ENCODE measurements at places on chromosomes 12 and 14.

DNA sequence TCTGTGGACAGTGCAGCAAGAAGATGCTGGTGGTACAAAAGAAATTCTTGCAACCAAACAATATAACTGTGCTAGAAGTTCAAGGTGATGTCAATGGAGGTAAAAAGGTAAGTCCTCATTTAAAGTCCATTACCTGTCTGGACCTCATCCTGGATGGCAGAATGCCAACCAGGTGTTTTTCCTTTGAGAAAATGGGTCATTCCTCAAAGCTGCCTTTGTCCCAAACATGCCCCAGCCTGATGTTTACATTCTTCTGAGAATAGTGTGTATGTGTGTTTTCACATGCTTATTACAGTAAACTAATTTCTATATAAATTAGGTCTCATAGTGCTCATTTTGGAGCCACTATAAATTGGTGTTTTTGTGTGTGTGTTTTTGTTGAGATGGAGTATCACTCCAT lies 24.9 kb downstream of the ACTR6 start:
- no peak for DNase-seq

- DNase-seq: peak; percentile 29
Observed at GRCh38 chr12:96211988-96212387, 17.8 kb downstream of the ELK3 start.

GRCh38 chr14:99892406-99892805 lies 99.2 kb downstream of the EML1 start:
- no peak for DNase-seq

GRCh38 chr14:76550534-76550933 lies 174.6 kb downstream of the ESRRB start:
- DNase-seq: no peak

- no peak for DNase-seq
Observed at GRCh38 chr14:37932008-37932407, 275.7 kb upstream of the SSTR1 start.

GRCh38 chr14:61479746-61480502 lies 158.5 kb downstream of the PRKCH start:
- DNase-seq: no peak

DNA sequence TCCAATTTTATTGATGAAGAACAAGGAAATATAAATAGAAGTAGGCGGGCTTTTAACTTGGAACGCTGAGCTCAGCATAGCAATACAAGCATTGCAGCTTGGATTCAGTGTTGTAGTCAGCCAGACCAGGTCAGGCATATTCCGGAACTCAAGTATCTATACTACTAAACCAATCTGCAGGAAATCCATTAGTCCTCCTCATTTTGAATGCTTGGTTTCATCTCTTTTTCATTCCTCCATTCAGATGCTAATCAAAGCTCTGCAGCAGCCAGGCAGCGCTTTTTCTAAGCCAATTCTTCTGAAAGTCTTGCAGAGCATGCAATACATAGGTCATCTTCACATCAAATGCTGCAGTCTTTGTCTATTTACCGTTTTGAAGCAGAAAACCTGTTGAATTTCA lies 49.0 kb downstream of the KIF21A start:
- no peak for DNase-seq

GRCh38 chr12:121297435-121297991 lies 1.0 kb upstream of the CAMKK2 start:
- DNase-seq: peak; percentile 7

- DNase-seq: no peak
Observed at GRCh38 chr14:74765721-74766120, 2.6 kb downstream of the YLPM1 start.

DNA sequence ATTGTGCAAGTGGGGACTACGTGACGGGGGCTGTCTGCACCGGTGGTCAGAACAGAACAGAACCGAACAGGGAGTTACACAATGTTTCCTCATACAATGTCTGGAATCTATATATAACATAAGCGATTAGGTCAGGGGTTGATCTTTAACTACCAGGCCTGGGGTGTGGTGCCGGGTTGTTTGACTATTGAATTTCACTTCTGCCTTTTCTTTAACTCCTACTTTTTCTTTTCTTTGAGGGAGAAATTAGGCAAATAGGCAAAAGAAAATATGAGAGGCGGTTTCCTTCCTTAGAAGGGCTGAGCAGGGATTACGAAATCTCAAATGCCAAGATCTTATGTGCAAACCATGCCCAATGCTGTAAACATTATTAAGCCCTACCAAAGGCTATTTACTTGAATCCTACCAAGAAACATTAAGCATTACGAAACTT lies 140.3 kb downstream of the SLC38A6 start:
- no peak for DNase-seq

DNA sequence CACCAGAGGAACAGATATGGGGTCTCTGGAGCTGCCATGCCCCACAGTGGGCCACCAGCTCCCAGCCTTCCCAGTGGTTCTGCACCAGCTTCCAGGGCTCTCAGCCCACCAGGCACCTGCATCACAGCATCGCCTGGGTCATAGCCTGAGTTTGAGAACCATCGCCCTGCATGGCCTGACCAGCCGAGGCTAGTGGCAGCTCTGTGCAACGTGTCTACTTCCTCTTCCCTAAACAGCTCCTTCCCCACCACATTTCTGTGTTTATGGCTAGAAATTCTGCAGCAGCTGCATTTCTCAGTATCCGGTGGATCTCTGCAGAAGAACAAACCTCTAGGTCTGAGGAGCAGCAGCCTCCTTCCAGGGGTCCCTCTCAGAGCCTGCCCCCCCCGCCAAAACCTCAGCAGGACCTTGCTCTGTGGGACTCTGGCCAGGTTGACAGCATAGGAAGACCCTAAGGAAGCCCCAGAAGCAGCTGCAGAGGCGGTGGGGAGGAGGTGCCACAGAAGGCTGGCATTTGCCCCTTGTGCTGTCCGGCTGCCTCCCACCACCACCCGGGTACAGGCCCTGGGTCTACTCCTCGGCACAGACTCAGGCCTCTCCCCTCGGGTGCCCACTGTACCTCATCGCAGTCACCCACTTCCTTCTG lies 47.7 kb downstream of the PSMA6 start:
- DNase-seq: no peak

DNA sequence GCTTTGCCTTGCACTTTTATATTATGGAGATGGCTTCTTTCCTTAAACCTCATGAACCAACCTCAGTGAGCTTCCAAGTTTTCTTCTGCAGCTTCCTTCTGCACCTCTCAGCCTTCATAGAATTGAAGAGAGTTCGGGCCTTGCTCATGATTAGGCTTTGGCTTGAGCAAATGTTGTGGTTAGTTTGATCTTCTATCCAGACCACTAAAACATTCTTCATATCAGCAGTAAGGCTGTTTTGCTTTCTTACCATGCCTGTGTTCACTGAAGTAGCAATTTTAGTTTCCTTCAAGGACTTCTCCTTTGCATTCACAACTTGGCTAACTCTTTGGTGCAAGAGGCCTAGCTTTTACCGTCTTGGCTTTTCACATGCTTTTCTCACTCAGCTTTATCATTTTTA lies 125.4 kb downstream of the SNAPC1 start:
- no peak for DNase-seq

DNA sequence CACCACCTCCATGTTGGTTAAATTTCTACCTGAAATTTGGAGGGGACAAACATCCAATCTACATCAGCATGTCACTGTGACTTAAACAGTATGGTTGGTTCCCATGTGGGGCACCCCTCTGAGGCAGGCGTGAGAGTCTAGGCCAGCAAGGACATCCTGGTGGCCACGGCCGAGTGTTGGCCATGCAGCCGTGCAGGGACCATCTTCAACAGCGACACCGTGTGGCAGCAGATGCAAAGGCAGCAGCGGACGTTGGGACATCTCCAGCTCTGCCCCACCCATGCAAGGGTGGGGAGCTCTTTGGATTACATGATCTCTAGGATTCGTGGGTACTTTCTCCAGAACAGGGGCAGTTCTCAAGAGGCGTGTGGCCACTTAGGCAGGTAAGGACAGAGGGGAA lies 49.8 kb downstream of the NOC4L start:
- no peak for DNase-seq

DNA sequence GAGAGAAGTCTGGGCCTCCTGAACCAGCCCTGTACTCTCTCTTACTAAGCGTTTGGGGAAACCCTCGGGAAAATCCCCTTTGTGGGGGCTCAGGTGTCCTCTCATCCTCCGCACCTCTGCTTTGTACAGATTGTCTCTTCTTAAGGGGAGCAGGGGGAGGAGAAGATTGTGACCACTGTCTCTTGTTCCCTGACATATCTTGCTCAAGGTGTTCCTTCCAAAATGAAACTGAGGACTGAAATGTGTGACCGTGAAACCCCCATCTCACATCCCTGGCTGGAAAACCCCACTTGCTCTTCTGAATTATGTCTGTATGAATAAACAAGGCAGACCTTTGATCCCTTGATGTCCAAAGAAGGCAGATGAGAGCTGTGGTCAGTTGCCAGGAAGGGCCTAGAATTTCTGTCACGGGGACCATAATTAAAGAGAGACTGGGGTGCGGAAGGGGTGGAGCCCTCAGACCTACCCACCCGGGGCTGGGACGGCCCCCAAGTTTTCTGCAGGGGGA lies 369.8 kb downstream of the AACS start:
- no peak for DNase-seq

DNA sequence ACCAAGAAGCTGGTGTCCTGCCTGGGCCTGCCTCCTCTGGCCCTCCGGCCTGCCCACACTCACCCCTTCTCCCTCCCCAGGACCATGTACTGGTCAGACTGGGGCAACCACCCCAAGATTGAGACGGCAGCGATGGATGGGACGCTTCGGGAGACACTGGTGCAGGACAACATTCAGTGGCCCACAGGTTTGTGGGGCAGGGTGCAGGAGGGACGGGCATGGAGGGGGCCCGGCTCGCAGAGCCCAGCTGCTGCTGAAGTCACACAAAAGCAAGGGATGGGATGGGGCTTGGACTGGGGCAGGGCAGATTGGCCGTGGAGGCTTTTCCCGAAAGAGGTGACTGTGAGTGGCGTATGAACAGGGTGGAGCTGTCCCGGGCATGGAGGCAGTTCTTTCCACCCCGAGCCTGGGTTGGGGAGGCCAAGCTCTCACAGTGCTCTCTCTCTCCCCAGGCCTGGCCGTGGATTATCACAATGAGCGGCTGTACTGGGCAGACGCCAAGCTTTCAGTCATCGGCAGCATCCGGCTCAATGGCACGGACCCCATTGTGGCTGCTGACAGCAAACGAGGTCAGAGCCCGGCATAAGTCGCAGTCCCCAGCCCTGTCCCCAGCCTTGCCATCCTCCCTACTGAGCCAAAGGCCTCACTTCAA lies 7.8 kb upstream of the NXPH4 start:
- no peak for DNase-seq

- DNase-seq: peak; percentile 53
Observed at GRCh38 chr12:124507188-124508109, 60.0 kb downstream of the NCOR2 start.

DNA sequence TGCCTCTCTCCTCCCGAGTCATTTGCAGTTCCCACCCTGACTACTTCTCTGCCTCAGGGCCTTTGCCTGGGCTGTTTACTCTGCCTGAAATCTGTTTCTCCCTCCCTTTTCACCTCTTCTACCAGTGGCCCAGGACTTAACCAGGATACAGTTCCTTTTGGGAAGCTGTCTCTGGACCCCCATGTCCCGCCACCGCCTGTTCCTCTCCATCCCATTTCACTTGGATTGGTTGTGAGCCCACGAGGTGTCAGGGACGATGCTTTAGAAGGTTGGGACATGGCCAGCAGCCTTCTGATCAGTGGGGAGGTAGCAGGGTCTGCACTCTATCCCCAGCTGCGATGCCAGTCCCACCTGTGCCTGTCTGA lies 51.8 kb downstream of the FAM222A start:
- no peak for DNase-seq

GRCh38 chr12:119423285-119423684 lies 88.8 kb downstream of the CCDC60 start:
- DNase-seq: no peak

DNA sequence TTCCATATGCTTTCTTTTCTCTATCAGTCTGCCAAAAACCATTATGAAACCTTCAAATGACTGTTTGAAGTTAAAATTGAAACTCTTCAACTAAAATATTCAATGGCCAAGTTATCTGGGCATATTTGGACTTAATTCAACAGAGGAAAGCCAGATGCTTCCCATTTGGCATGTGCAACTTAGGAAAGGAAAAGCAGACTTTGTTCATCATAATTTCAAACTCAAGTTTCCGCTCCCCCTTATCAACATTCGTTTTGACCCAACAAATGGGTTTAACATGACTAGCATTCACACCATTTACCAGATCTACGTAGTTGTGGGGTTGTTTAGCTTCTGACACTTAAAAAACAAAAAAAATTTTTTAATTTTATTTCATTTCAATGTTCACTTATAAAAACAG lies 75.7 kb downstream of the PLEKHG7 start:
- DNase-seq: no peak

- no peak for DNase-seq
Observed at GRCh38 chr12:7093486-7093885, 1.2 kb upstream of the C1R start.

DNA sequence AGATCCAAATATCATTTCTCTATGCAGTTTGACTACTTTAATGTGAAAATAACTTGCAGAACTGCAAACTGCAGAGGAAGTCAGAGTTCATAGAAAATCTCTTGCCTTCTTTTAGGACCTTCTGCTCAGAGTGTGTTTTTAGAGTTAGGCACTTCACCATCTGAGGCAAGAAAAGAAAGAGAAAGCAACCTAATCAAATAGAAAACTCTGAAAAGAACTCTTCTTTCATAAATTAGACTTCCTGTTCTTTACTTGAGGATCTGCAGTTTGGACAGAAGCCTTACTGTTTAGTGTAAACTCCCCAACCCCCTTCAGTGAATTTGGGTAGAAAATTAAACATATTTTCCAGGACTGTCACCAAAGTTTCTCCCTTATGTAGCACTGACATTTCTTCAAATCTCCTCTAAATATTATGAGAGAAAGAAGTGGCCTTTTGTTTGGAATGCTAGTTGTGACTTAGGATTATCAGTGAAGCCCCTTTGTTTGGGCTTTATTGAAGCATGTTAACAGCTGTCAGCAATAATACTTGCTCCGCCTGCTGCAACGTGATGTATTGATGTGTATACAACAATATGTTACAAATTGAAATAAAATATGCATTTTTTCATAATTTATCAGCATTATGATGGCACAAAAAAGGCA lies 99.5 kb downstream of the PDZRN4 start:
- DNase-seq: no peak

- DNase-seq: peak; percentile 86
Observed at GRCh38 chr14:36944307-36945010, 227.9 kb downstream of the SLC25A21 start.

GRCh38 chr12:39813776-39814175 lies 194.2 kb upstream of the ABCD2 start:
- DNase-seq: no peak

- peak; percentile 62 for DNase-seq
Observed at GRCh38 chr12:47032644-47033043, 46.8 kb upstream of the PCED1B start.

GRCh38 chr12:63766498-63766897 lies 13.2 kb upstream of the RXYLT1 start:
- no peak for DNase-seq

DNA sequence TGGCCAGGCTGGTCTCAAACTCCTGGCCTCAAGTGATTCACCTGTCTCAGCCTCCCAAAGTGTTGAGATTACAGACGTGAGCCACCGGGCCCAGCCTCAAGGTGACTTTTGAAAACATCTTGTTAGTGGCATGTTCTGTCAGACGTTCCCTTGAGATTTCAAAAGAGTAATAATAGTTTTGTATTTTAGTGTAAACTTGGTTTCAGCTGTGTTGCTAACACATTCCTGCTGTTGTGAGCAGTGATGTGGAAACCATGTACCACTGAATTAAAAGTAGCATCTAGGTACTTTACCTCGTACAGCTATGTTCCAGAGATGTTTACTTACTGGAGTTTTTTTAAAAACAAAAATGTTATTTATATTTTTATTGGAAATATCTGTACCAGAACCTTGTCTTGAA lies 111.3 kb downstream of the AEBP2 start:
- no peak for DNase-seq
